ENCODE measurements at places on chromosomes 5 and 9. TPM values are rescaled to one million over a fixed set of nuclear protein-coding genes. Genes with fewer than 3 reads are reported as not detected.

The EGFLAM gene
- total RNA-seq: not detected

The F2RL2 gene
- not detected for total RNA-seq

The DBH gene
- total RNA-seq: not detected

The ADGRV1 gene
- total RNA-seq: 0.26 TPM

The TYRP1 gene
- total RNA-seq: not detected

The GRM6 gene
- total RNA-seq: not detected

The DOLK gene
- 7.9 TPM for total RNA-seq

The NEK6 gene
- 19.9 TPM for total RNA-seq

The SPINK9 gene
- total RNA-seq: not detected

The BARHL1 gene
- total RNA-seq: not detected

The CCL21 gene
- total RNA-seq: not detected

The CLIC3 gene
- 3.6 TPM for total RNA-seq

The GFI1B gene
- not detected for total RNA-seq

The LCNL1 gene
- total RNA-seq: not detected

The PRDM9 gene
- not detected for total RNA-seq

The PCDHA10 gene
- not detected for total RNA-seq

The RGS7BP gene
- total RNA-seq: not detected

The NR5A1 gene
- not detected for total RNA-seq

The MCIDAS gene
- not detected for total RNA-seq

The ZNF483 gene
- 2.2 TPM for total RNA-seq

The ANKRA2 gene
- total RNA-seq: 12.4 TPM

The PCDHGB1 gene
- not detected for total RNA-seq

The SPATA31C1 gene
- total RNA-seq: not detected

Data from activated CD8-positive, alpha-beta T cell treated with anti-CD3 and anti-CD28 coated beads, Interleukin-2, amount 10 ng/mL, durations not matched to agents 7 days and 5 days (primary cell).